Hypothalamus (tissue), 51 donors: ENCODE measurements at places on chromosomes 5 and 9.

- DNase-seq, result no peak
Observed at GRCh38 chr5:95821110-95822021, 1.2 kb downstream of the GLRX start.

- DNase-seq, result no peak
Observed at GRCh38 chr9:92735636-92736562, 28.7 kb downstream of the BICD2 start.

DNA sequence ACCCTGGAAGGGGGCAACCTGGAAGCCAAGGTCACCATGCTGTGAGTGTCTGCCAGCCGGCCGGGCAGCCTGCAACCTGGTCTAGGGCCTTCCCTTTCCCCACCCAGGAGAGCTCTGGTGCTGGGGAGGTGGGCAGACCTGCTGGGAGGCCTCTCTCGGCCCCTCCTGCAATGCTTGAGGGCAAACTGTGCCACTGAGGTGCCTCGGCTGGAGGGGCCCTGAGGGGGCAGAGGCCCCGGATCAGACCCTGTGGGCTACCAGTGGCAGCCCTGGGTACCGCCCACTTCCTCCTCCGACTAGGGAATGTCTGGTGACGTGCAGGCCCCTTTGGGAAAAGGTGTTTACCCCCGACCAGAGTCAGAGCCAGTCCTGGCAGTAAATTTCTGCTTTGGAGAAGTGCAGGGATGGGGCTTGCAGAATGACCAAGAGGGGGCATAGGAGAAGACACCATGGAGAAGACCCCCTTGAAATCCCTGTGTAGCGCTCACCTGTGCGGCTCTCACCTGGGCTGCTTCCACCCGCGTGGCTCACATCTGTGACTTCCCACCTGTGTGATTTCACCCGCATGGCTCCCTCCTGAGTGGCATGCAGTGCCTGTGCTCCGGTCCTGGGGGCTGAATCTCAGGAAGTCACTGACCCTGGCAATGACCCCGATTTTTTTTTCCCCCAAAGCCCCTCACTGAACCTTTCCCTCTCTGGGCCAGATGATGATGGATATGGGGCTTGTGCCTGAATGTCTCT, 1.1 kb downstream of the LCN1 start:
- no peak for DNase-seq

DNA sequence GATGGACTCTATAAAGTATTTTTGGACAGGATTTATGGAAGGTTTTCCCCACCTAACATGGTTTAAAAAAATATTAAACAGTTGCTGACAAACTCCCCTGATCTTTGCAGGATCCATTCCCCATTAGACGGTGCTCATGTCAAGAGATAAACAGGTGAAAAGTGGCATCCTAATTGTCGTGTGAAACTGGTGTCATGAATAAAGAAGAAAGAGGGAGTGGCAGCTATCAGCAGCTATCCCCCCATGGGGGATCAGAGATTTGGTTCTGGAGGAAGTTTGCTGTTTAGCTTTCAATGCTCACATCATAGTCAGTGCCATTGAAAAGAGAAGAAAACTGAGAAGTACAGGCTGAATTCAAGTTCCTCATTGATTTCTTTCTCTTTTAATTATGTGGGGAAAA, 329.3 kb upstream of the BRINP1 start:
- DNase-seq, result no peak

- no peak for DNase-seq
Observed at GRCh38 chr5:16453609-16454008, 12.0 kb downstream of the ZNF622 start.

DNA sequence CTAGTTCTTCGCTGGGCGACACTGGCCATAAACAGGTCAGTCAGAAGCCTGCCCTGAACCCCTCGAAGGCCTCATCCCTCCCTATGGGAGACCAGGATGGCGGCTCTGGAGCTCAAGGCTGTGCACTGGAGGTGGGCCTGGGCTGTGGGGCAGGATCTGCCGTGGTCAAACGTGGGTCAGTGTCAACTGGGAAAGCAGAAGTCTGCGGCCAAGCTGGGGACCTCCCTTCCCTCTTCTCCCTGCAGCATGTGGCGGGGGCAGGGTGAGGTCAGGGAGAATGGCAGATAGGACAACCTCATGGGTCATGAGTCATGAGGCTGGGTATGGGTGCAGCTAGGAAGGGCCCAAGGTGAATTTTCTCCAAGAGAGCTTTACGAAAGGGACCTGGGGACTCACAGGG, 132.9 kb downstream of the RXRA start:
- DNase-seq, result no peak

DNA sequence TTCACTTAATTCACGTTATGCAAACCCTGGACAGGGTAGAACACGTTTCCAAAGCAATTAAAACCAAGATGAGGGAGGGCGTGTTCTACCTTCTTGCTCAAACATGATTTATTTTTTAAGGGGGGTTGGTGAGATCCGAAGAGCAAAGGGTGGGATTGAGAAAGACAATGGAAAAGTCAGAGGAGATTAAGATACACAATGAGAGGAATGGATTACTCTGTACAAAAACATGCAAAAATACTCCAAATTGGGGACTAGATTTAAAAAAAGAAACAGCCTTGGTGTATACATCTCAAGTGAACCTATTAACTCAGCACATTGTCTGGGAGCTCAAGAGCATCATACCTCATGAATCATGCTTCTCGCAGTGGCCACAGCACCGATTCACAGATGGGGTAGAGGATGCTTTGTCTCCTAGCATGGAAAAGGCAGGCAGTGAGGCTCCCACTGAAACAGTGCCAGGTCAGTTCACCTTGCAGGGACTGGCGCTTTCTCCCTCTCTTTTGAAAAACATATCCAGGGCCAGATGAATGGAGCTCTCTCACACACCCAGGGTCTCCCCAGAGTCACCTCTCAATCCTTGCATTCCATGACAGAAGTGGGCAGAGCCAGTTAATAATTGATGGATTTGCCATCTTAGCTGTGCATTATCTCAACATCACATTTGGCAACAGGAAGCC, 459.7 kb downstream of the BNC2 start:
- DNase-seq, result no peak

- DNase-seq, result no peak
Observed at GRCh38 chr9:102405218-102405867, 589.8 kb upstream of the CYLC2 start.

DNA sequence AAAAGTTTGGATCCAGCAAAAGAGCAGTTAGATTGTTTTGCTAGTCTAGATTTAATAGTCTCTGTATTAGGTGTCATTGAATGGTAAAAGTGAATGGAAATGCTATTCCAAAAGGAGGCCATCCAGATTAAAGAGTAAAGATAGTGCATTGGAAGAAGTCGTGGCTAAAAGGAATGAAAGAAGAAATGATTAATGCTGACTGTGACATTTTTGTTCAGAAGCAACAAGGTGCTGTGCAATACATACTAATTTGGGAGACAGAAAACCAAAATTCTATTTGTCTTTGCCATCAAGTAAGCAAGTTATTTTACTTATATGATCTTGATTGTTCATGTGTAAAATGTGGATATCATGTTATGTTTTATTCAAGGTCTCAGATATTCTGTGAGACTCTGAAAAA, 85.1 kb downstream of the GPBP1 start:
- no peak for DNase-seq

DNA sequence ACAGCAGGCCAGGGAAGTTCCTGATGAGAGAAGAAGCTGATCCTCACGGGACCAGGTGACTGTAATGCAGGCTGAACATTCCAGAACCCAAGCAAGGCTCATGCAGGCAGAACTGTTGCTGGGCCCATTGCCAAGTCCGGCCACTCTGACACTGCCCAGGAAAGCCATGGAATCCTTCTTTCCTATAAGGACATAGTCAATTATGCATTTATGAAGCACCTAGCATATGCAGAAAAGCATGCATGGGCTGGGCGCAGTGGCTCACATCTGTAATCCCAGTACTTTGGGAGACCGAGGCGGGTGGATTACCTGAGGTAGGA, 83.7 kb upstream of the SLC1A3 start:
- no peak for DNase-seq

DNA sequence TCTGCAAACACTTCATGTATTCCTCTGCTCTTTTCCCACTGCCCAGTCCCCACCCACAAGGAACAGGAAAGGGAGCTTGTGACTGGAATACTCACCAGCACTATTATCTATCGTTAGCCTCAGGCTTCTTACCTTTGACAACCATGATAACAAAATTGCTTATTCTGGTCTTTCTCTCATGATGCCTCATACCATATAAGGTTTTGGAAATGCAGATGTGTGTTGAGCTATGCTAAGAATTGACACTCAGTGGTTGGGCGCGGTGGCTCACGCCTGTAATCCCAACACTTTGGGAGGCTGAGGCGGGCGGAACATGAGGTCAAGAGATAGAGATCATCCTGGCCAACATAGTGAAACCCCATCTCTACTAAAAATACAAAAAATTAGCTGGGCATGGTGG, 25.4 kb downstream of the SOX30 start:
- no peak for DNase-seq
